Thyroid gland (tissue), 4 donors: ENCODE measurements at places on chromosomes 12 and 14.

- H3K27ac ChIP-seq = no peak overlapping the region
- no peak for DNase-seq
- H3K36me3 ChIP-seq = peaks cover 6% of the 10 kb centered on the region
- H3K4me1 ChIP-seq = no peaks in the 10 kb centered on the region
- no peak overlapping the region for H3K4me3 ChIP-seq
- H3K27me3 ChIP-seq = no peaks in the 10 kb centered on the region
Measured at GRCh38 chr14:65042296-65042695, 55.6 kb downstream of the FNTB start.

DNA sequence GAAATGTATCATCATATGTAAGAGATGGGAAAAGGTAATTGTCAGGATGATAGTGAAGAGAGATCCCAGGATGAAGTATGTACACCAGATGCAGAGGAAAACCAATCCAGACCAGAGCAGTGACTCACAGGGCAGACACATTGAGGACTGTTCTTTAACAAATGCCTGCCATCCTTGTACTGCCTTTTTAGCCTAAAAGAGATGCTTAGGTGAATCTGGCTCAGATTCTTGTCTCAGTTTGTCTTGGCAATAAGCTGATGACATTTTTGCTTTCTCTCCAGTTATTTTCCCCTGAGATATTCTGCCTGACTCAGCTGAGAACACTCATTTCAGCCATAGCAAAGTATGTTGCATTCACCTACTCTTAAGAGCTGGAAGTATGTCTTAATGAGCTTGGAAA lies 405.3 kb upstream of the USP15 start:
- no peak overlapping the region for H3K4me3 ChIP-seq
- H3K4me1 ChIP-seq = no peaks in the 10 kb centered on the region
- no peaks in the 10 kb centered on the region for H3K27me3 ChIP-seq
- H3K27ac ChIP-seq = no peak overlapping the region
- H3K36me3 ChIP-seq = no peaks in the 10 kb centered on the region

DNA sequence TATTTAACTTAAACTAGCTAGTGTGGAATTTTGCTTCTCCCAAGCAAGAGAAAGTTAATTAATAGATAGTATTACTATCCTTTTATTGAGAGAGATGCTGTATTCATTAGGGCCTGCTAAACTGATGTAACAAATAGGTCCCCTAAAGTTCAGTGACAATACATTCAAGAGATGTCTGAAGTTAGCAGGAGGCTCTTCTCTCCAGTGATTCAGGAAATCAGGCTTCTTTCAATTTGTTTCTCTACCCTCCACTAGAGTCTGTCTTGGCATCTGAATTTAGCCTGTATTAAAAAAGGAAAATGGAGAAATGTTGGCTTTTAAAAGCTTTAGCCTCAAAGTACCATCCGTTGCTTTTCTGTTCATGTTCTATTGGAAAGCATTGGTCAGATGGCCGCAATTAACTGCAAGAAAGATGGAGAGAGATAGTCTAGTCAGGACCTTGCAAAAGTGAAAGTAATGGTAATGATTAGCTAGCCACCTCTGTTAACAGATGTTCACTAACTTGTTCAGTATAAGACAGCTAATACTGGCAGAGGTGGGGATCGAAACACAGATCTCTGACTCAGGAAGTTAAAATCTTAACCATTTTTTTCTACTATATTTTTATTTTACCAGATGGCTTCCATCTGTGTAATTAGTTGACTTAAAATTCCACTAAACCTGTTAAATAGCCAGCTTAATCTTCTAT lies 786.8 kb downstream of the TMTC2 start:
- H3K4me1 ChIP-seq = peaks cover 11% of the 10 kb centered on the region
- H3K27me3 ChIP-seq = no peaks in the 10 kb centered on the region
- DNase-seq = no peak
- no peak overlapping the region for H3K4me3 ChIP-seq

- no peak overlapping the region for H3K4me3 ChIP-seq
- H3K27ac ChIP-seq = no peak overlapping the region
Measured at GRCh38 chr12:18151036-18151435, 61.0 kb upstream of the RERGL start.
